Effector CD4-positive, alpha-beta T cell (primary cell): ENCODE measurements at places on chromosomes 3 and 15.
A peak's percentile ranks its signal among the peaks of the same experiment; 100 is the strongest.

DNA sequence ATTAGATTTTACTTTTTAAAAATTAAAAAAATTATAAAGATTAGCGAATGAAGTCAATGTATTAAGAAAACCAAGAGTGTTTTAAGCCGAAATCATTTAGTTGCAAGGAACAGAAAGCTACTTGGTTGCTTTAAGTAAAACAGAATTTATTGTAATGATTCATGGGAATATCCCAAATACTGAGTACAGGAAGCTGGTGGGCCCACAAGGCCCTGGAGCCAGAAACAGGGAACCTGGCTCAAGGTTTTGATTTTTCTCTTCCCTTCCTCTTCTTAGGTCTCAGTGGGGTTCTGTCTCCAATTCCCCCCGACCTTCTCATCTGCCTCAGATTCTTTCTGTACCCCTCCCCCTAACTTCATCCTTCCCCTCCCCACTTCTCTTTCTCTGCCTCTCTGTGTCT, 229.0 kb downstream of the TLE3 start:
- no peak for DNase-seq

DNA sequence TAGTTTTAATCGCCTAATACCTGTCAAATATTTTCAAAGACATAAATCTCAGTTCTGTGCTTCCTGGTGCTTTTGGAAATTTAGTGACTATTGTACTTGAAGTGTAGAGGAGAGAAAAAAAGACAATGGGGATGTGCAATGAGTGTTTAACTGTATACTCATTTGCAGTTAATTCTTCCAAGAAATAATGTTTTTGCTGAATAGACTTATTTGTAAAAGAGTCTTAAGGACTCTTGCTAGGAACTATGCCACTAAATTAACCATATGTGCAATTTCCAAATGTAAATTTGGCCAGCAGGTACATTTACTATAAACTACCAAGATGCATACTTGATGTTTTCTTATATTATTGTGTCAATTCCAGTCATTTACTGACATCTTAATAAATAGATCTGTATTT, 2.0 kb downstream of the CHMP2B start:
- DNase-seq = no peak

DNA sequence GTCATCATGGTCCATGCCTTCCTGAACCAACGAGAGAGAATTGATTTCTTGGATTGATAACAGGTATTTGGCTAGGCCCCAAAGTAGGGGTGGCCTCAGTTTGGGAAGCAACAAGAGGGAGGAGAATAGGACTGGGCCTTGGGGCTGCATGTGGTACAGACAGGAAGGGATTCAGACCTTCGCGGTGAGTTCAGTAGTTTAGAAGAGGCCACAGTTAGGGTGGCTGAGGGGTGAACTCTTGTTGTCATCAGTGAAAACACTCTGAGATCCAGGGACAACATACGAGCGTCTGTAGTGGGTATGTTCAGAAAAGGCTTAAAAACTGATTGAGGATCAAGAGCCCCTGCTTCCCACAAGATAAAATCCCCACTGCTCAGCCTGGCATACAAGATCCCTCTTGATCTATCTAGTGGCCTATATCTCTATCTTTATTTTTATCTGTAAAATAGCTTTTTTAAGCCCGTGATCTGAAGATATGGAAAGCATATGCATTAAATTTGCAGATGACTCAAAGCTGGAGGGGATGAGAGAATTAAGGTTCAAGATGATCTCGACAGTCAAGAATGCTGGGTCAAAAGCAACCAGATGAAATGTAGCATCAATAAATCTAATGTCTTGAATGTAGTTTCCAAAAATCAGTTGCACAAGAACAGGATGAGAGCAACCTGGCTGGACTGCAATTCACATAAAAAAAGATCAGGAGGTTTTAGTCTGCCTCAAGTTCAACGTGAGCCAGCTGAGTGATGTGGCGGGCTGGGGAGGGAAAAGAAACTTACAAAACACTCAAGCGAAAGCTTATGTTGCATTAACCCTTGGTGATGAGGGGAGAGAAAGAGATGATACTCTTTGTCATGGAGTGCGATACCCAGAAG, 221.1 kb upstream of the TLE3 start:
- no peak for DNase-seq

DNA sequence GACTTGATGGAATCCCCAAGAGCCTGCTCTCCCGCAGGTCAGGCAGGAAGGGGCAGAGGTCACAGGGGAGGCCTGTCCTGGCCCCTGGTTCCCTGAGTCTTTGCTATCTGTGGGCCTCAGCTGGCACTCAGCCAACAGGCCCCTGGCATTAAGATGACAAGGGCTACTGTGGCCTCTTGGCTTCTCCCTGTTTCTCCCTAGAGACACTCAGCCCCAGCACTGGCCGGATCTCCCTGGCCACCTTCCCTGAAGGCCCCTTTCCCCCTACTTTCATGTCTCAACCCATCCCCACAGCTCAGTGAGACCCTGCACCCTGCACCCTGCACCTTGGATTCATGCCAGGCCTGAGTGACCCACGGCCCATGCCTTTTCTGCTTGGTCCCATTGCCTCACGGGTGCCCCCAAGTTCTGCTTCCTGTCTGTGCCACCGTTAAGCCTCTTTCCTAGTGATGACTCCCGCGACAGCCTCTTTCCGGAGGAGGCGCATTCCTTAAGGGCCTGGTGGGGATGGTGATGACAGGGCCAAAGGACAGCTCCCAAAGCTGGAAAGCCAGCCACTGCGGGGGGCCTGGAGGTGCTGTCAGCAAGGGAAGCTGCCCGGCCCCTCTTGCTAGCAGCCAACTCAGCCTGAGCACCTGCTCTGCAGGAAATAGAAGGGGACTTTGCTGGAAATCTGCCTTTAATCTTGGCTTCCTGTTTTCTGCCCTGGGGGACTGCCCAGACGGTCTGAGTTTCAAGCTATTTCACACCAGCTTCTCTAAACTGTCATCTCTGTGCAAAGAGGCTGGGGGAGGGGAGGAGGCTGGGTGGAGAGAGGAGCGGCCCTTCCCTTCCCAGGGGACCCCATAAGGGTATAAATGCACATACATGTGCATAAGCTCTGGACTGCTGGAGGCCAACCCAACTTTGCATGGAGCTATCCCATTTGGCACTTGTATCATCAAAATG, 4.8 kb upstream of the CSK start:
- DNase-seq = peak; percentile 53

- DNase-seq = no peak
Measured at GRCh38 chr3:184405075-184406030, 25.5 kb downstream of the CHRD start.

DNA sequence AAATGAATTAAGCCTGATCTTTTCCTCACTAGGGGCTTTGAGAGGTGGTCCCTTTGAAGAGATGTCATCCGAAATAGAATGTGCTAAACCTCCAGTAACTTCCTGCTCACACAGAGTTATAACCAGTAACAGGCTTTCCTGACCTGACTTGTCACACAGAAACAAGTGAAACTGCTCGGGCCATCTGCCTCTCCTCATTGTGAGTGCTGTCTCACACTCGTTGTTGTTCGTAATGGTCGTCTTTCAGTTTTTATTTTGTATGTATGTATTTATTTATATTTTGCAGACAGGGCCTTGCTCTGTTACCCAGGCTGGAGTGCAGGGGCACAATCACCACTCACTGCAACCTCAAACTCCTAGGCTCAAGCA, 24.0 kb downstream of the ACSBG1 start:
- no peak for DNase-seq

DNA sequence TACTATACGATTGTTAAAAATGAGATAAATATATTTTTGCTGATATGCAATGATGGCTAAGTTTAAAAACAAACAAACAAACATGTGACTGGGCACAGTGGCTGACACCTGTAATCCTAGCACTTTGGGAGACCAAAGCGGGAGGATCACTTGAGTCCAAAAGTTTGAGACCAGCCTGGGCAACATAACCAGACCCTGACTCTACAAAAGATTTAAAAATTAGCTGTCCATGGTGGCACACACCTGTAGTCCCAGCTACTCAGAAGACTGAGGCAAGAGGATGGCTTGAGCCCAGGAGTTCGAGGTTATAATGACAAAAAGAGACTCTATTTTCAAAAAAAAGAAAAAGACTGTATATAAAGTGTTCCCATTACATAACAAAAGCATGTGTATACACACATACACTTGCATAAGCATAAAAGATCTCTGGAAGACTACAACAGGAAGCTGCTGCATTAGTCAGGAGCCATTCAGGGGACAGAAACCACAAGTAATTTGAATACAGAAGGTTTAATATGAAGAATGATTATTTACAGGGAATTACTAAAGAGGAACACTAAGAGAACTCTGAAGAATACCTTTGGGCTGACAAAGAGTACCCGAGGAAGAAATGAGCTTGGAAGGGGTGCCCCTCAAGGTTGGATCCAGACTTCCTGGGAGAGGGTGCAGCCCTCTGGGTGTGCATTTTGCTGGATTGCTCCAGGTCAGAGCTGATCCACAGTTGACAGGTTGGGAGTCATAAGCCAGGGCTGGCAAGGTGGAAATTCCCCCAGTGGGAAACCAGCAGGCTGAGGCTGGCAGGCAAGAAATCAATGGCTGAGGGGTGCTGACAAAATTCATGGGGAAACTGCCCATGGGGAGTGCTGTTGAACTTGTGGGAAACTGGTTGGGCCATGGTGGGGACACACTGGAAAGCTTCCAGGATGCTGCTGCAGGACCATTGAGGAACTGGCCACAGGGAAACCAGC, 9.3 kb upstream of the TM4SF18 start:
- DNase-seq = no peak

- DNase-seq = no peak
Measured at GRCh38 chr3:32398531-32398930, 6.9 kb downstream of the CMTM7 start.
